AG09309 (cell line): ENCODE measurements at places on chromosomes 5 and 9.

DNA sequence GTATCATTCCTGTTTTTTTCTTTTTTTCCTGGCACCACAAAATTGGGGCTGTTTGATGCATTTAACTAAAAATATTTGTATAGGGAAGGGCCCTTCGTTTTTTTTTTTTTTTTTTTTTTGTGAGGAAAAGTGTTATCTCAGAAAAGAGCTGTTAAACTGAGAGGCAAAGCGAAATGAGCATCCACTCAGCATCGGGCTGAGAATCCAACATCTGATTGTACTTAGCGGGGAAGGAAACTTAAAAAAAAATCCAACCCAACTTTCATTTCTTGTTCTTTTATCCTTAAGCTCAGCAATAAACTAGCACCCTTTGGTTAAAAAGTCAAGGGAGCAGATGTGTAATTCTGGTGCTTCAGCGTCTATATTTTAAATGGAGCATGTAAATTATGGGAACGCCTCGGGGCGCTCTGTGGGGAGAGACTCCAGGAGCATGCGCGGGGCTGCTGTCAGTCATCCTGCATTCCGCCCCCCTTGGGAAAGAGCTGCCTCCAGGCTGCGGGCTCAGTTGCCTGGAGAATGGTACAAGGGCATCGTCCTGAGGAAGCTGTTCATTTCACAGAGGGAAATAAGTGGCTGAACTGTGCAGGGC, 33.3 kb downstream of the DMRT2 start:
- no peak for DNase-seq

DNA sequence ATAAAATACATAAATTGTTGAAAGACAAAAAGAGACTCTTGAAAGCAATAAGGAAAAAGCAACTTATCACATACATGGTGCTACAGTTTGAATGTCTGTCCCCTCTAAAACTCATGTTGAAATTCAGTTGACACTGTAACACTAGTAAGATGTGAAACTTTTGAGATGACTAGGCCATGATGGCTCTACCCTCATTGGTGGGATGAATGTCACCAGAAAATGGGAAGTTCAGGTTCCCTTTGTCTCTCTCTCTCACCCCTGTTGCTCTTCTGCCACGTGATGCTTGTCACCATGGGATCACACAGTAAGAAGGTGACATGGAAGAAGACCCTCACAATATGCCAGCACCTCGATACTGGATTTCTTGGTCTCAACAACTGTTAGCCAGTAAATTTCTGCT, 50.3 kb upstream of the SPTLC1 start:
- no peak for DNase-seq

DNA sequence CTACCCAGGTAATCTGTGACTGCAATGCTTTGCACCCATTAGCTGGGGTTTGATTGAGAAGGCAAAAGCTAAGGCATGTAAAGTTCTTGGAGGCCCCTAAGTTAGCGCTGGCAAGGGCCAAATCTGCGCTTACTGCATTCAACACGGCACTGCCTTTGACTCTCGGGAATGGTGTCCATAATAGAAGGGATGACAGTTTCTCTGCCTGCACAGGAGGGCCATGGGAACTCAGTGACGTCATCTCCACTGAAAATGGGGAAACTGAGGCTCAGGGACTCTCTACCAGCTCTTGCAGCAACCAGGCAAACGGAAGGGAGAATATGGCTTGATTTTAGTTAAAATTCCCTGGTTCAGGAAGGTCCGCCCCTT, 487 bp downstream of the SPATA24 start:
- no peak for DNase-seq

- no peak for DNase-seq
Observed at GRCh38 chr5:72468606-72469005, 38.6 kb downstream of the ZNF366 start.

- DNase-seq, result no peak
Observed at GRCh38 chr5:143143973-143144372, 259.5 kb downstream of the NR3C1 start.

GRCh38 chr5:14447958-14448911, 133.4 kb upstream of the OTULINL start:
- DNase-seq, result no peak

GRCh38 chr9:22147813-22148527, 138.9 kb upstream of the CDKN2B start:
- DNase-seq, result peak; percentile 52

DNA sequence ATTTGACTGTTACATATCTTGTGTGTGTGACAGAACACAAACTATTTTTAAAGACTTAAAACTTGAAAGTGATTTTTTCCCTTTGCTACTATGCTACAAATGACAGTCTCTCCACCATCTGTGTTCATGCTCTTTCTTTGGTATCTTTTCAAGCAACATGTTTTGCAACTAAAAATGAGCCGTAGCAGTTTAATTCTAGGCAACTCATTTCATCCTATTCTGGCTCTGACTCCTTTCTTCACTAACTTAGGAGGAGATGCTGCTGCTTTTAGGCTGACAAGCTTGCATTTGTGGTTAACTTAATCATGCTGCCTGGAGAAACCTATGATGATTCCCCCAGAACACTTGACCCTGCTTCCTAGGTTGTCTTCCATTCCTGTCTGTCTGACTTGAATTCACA, 100.6 kb downstream of the HACD4 start:
- no peak for DNase-seq

- DNase-seq, result no peak
Observed at GRCh38 chr5:50965654-50966375, 299.4 kb downstream of the PARP8 start.

DNA sequence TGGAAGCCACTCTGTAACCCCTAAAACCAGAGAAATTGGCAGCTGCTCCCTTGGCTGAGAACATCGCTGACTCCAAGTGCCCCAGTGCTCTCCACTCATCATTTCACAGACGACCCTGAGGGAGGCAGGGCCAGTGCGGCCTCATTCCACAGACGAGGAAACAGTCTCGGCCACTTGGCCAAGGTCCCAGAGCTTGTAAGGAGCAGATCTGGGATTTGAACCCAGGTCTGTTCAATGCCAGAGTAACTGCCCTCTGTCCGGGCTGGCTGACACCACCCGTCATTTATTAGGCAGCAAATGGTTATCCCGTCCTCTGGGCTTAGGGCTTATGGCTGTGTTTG, 19.9 kb upstream of the IER5L start:
- DNase-seq, result no peak

DNA sequence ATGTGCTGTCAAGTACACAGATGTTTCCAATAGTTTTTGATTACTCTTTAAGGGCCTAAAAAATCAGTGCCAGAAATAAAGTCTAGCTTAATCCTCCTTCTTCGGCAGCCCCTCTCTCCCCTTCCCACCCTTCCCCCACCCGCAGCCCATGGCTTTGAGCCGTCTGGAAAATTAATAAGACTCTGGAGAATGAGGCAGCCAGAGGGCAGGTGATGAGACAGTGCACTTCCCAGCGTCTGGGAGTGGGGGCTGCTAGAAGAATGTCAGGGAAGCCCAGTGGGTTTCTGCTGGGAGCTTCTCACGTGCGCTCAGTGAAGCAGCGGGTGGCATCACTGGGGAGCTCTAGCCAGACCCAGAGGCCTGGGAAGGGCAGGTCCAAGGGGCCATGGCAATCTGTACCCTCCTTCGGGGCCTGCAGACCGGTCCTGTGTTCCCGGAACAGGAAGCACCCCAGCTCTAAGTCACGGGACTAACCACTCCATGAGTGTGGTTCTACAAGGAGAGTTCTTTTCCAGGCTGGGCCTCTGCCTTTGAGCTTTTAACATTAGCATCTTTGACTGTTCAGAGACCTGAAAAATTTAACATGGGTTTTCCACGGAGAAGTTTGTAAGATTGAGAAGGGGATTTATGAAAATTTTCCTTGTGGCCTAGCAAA, 164.8 kb upstream of the OTULINL start:
- no peak for DNase-seq

DNA sequence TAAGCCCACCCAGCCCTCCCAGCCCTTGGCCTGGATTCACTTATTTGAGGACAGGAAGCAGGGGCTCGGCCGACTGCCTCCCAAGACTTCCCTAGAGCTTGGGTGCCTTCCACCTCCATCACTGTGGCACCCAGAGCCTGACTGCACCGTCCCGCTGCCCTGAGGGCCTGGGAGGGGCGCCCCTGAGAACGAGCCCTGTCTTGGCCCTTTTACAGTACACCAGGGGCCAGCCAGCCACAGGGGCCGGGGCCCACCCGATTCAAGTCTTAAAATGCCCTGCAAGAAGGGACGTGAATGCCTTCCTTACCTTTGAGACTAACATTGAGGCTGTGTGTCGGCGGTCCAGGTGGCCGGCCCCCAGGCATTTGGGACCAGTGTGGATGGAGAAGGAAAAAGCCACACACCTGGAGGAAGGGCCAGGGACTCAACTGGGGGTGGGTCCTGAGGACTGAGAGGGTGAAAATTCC, 16.8 kb downstream of the FAM78A start:
- no peak for DNase-seq

- DNase-seq, result no peak
Observed at GRCh38 chr5:11878814-11879213, 25.4 kb downstream of the CTNND2 start.

DNA sequence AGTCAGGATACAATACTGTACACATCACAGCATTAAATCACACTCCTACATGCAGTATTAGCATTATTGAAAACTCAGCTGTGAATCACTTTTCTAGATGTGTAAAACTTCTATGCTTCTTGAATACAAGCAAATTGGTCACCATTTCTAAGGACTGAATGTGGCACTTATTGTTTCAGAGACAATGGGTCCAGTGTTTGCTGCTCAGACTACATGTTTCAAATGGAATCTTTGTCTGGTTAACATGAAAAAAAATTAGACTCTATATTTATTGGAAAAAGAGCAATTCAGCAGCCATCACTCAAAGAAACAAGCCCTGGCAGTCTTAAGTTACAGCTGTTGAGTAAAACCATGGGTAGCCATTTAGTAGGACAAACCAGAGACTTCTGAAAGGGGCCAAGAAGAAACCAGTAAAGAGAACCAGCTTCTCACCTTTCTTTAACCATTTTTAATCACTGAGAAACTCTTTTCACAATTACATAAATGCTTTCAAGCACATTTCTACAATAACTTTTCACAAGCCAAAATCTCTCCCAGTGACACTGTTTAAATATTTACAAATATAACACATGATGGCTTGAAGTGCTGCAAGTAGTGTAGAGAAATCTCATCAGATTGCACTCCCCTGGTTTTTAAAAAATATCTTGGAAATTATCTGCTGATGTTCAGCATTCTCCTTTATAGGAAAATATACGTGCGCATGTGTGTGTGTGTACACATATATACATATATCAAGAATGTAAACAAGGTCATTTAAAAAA, 35.2 kb downstream of the OR2K2 start:
- no peak for DNase-seq

- no peak for DNase-seq
Observed at GRCh38 chr5:14172149-14172795, 29.1 kb downstream of the TRIO start.

GRCh38 chr5:144422018-144422727, 251.5 kb downstream of the KCTD16 start:
- DNase-seq, result no peak

DNA sequence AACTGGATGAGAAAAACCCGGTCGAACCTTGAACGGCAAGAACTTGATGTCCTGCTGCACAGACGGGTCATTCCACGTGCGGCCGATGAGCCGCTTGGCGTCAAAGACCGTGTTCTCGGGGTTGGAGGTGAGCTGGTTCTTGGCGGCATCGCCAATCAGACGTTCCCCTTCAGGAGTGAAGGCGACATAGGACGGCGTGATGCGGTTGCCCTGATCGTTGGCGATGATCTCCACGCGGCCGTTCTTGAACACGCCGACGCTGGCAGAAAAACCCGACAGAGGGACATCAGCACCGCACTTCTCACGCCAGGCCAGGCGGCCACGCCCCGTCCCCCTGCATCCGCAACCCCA, 519 bp downstream of the HSPA5 start:
- DNase-seq, result no peak

DNA sequence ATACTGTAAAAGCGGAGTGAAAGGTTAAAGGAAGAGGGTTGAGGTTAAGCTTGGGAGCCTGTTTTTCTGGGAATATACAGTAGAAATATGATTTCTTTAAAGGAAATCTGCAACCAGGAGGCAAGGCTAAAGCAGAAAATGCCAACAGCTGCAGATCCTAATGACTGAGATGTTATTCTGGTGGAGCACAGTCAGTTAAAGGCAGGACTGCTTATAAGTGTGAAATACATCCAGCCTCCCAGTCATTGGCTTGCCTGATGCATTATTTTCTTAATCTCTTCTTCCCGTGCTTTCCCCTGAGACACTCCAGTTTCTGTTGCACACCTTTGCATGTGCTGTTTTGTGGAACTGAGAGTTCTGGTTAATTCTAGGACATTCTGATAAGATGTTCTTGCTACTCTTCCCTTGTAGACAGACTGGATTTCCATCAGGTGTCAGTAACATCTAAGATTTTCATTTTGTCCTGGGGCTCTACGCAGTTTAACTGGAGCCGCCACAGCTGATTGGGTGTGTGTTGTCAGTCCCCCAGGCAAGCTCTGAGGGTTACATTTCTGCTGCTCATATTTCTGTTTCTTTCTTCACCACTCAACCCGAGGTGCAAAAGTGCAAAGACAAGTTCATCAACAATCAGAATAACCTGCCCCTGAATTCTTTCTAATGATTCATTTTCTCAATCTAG, 44.4 kb downstream of the CAST start:
- DNase-seq, result no peak

GRCh38 chr9:121735793-121736770, 84.6 kb downstream of the DAB2IP start:
- DNase-seq, result no peak

GRCh38 chr9:115694014-115694413, 459.6 kb upstream of the PAPPA start:
- DNase-seq, result peak; percentile 98

- DNase-seq, result no peak
Observed at GRCh38 chr5:92070786-92071185, 687.7 kb upstream of the ARRDC3 start.

DNA sequence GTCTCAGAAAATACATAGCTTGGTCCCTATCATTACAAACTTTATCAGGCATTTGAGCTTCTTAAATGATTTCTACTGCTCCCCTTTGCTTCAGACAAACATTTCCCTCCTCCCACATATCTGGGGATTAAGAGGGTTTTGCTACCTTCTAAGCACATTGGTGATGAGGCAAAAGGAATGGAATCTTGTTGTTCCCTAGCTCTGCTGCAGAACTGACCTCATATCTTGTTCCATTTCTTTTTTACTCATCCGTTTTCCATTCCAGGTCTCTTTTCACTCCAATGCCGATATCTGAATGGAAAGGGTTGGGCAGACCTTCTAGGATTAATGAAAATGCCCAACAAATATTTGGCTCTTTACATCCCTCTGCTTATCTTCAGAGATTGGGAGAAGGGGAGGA, 444.6 kb downstream of the ZNF608 start:
- DNase-seq, result no peak

DNA sequence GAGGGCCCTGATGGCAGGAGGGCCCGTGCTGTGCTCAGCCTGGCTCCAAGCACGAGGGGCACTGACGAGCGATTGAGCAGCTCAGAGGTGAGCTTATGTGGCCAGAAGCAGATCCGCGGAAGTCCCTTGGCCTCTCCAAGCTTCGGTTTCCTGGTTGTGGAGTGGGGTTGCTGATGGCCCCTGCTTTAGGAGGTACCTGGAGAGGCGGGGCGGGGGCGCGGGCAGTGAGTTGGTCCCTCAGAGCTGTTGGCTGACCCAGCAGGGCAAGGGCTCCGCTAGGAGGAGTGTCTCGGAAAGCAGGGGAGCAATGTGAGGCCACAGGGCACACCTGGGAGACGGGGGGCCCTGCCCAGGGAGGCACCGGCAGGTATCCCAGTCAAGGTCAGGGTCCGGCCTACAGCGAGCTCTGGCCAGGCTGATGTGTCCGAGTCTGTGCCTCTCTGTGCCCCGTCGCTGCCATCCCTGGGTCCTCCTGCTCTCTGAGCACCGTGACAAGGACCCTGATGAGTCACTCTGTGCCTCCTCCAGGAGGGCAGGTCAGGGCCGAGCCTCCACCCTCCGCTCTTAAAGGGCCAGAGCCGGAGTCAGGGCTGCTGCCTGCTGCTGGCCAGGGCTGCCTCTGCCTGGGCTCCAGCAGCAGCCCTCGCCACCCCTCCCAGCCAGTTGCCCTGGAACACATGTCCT, 14.8 kb downstream of the NCS1 start:
- DNase-seq, result no peak
